AML-193 (cell line): ENCODE measurements at places on chromosomes 5 and 9.

DNA sequence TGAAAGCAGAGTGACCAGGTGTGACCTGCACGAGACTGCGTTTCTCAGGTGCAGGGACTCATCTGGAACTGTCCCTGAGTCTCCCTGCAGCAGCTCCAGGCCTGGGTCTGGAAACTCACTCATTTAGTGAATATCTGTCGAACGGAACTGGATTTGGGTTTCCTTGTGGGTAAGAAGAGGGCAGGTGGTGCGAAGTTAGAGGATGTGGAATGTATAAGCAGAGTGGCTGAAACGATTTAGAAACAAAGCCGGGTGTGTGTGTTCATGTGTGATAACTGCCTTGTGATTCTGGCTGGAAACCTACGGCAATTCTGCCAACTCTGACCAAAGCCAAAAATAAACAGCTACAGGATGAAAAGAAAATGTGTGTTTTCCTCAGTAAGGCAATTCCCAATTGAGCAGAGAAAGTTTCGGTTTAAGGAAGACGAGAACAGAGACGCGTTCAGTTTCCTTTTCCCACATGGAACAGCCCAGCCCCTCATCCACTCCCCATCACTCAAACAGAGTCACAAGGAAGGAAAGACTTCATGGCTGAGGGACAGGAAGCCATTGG, 130.3 kb downstream of the NSG2 start:
- no peak for DNase-seq

GRCh38 chr5:90871391-90871991, 312.9 kb downstream of the ADGRV1 start:
- no peak for DNase-seq

GRCh38 chr5:136276946-136277345, 84.0 kb upstream of the SMIM32 start:
- DNase-seq = no peak

- no peak for DNase-seq
Observed at GRCh38 chr9:70519912-70520724, 105.7 kb upstream of the KLF9 start.

- DNase-seq = no peak
Observed at GRCh38 chr5:103336941-103337340, 78.4 kb downstream of the MACIR start.

DNA sequence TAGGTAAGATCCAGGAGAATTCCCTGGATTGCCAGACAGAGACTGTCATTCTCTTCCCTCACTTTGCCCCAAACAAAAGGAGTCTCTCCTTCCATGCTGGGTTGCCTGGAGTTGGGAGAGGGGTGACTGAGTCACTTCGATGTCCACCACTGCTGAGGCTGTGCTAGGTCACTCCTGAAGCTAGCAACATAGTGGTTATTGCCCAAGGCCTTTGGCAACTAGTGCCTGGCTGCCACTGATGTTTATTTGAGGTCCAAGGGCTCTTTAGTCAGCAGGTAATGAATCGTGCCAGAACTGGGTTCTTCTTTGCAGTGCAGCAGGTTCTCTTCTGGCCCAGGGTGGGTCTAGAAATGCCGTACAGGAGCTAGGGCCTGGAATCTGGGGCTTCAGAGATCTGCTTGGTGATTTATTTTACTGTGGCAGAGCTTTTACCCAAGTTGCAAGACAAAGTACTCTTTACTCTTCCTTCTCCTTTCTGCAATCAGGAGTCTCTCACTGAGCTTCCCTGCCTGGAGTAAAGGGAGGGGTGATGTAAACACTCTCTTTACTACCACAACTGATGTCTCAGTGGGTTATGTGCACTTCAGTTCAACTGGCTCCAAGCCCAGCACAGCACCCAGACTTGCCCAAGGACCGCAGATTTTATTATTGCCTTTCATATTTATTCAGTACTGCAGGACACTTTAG, 155.7 kb upstream of the SH3GL2 start:
- no peak for DNase-seq

- no peak for DNase-seq
Observed at GRCh38 chr5:31408814-31409213, 123.1 kb downstream of the DROSHA start.

GRCh38 chr5:86232246-86232645, 385.5 kb upstream of the COX7C start:
- no peak for DNase-seq

DNA sequence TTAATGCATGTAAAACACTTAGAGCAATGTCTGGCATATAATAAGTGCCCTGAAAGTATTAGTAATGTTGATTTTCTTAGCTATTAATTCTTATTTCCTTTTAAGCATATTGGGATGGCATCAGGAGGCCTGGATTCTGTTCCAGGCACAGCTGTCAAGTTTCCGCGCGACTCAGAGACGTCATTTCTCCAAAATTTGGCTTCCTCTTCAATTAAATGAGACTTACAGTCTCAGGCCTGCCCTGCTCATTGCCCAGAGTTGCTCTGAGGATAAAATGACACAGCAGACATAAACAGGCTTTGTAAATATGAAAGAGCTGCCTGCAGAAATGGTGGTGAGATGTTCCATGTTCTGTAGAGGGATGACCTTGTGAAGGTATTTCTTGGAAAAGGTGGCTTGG, 159.8 kb upstream of the GLRA1 start:
- no peak for DNase-seq

DNA sequence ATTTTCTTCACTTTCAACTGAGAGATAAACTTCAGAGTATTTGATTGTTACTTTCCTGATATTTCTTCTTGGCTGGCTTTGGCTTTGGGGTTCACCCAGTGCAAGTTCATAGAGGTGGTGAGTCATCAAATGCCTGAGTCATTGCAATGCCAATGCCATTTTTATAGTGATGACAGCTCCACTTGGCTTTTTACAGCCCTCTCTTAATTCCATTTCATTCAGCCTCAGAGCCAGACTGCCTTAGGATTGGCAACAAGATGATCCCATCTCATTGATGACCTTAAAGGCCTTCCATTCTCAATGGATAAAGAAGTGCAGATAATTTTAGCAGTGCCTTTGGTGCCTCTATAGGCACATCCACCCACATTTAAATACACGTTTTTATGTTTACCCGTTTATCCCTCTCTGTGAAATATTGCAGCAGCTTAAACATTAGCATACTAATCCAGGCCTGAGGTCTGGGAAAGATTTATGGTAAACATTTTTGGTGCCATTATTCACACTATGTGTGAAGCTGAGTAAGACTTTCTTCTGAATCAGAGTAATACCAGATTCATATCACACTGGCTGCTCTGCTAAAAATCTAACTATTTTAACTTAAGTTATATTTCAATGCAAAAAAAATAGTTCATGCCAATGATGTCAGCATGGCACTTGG, 88.9 kb upstream of the TYRP1 start:
- DNase-seq = no peak
